ENCODE measurements at places on chromosomes 3 and 15.

DNA sequence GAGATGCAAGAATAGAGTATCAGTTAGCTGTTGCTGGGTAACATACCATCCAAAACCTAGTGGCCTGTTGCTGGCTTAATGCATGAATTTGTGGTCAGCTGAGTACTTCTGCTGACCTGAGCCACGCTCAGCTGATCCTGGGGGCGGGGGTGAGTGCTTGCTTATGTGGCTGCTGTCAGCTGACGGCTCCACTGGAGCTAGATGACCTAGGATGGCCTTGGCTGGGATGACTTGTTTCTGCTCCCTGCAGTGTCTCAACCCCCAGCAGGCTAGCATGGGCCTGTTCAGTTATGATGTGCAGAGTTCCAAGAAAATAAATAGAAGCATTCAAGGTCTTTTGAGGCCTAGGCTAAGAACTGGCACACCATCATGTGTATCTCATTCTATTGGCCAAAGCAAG, 63.9 kb downstream of the FBLN2 start:
- DNase-seq: no peak

DNA sequence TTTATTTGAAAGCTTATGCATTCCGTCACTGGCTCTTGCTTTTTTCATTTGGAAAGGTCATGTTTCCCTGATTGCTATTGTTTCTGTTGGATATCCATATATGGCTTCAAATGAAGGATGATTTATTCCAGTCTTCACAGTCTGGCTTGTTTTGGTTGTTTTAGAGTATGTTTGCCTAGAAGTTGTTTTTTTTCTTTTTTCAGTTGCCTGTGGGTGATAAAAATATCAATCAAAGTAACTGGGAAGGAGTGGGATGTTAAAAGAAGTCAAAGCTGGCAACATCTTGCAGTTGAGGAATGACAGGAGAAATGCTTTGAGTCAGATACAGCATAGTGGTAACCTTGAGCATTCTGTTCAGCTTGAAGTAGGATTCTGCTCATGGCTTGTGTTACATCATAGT, 610.5 kb downstream of the PLOD2 start:
- DNase-seq: no peak

DNA sequence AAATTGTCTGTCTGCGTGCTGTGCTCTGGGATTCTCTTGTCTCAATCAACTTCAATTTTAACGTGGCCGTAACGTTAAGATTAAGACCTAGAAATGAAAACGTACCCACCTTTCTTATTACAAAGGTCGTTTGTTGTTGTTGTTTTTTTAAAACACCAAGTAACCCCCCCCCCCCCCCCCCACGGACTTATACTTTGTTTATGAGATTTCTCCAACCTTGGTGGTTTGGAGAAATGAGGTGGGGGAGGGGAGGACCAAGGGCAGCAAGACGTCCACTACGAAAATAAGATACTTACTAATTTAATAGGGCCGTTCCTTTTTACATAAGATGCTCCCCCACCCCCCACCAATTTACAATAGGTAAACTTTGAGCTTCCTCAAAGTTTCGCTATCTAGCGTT, 244.4 kb upstream of the TOPAZ1 start:
- DNase-seq: no peak

DNA sequence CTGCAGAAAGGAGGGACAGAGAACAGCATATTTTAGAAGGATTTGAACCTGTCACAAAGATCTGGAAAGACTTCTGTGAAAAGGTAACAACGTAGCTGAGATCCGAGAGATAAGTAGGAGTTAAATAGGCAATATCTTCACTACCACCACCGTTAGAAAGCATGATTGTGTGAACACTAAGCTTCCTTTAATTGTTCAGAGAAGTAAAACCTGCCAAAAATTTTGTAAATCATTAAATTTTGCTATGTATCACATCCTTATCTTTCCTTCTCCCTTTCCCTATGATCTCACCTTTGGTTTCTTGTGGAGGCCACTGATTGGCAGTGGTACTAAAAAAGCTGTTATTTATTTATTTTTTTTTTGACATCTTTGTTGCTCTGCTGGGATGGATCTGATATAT, 346.9 kb downstream of the NLGN1 start:
- DNase-seq: no peak

- DNase-seq: peak; percentile 67
These were observed at the start of gene FAH for GRCh38 chr15:80152896-80153876. TSS of gene FAH (plus strand) at chr15:80152999. CDS start at chr15:80153055, 56 bp downstream.

DNA sequence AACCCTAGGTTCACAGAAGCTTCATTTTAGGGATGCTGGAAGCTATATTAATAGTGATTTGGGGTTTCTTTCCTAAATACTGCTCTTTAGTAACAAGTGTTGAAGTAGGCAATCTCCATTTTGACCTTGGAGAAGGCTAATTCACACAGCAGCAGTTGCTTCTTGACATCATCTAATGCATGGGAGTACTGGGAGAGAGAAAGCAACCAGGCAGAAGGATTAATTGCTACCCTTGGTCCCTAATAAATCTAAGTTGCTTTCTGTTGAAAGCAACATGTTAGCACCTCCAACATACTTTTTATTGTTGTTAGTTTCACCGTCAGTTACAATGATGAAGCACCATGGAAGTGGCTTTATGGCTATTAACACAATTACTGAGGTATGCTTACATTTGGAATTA, 96.2 kb downstream of the ADAMTS9 start:
- no peak for DNase-seq

- no peak for DNase-seq
These were observed 329.7 kb downstream of the UNC13C start for GRCh38 chr15:54307926-54308325.

All from CD4-positive, alpha-beta T cell (primary cell).